ENCODE measurements at places on chromosomes 12 and 14. TPM values are rescaled to one million over a fixed set of nuclear protein-coding genes. Genes with fewer than 3 reads are reported as not detected.

The MANSC4 gene
- polyA plus RNA-seq: 0.45 TPM

The RD3L gene
- not detected for polyA plus RNA-seq

The CAPZA3 gene
- not detected for polyA plus RNA-seq

The OR8S1 gene
- not detected for polyA plus RNA-seq

The YY1 gene
- polyA plus RNA-seq: 17.7 TPM

The CLEC4D gene
- not detected for polyA plus RNA-seq

The SLC35E3 gene
- 15.2 TPM for polyA plus RNA-seq

The SLC10A1 gene
- not detected for polyA plus RNA-seq

The WIF1 gene
- not detected for polyA plus RNA-seq

The ERBB3 gene
- 0.83 TPM for polyA plus RNA-seq

The JDP2 gene
- 14.9 TPM for polyA plus RNA-seq

The CEP83 gene
- 7.5 TPM for polyA plus RNA-seq

The EXOC5 gene
- polyA plus RNA-seq: 43.8 TPM

The HOXC4 gene
- polyA plus RNA-seq: 2.3 TPM

The LRP1-AS gene
- not detected for polyA plus RNA-seq

The WDHD1 gene
- 3.9 TPM for polyA plus RNA-seq

The FZD10 gene
- not detected for polyA plus RNA-seq

The ERGIC2 gene
- 61.7 TPM for polyA plus RNA-seq

The TMTC2 gene
- polyA plus RNA-seq: not detected

The GPR135 gene
- 0.36 TPM for polyA plus RNA-seq

The SLC22A17 gene
- 0.49 TPM for polyA plus RNA-seq

The LBHD2 gene
- not detected for polyA plus RNA-seq

The ADAM20 gene
- polyA plus RNA-seq: not detected

The ATP6V1D gene
- 38.1 TPM for polyA plus RNA-seq

The KIF5A gene
- not detected for polyA plus RNA-seq

Measured in IgD-negative memory B cell (primary cell).